IMR-90 (cell line): ENCODE measurements at places on chromosomes 6 and 20.

GRCh38 chr6:84501315-84501714 is 263.1 kb downstream of the TBX18 start:
- no peak for DNase-seq

DNA sequence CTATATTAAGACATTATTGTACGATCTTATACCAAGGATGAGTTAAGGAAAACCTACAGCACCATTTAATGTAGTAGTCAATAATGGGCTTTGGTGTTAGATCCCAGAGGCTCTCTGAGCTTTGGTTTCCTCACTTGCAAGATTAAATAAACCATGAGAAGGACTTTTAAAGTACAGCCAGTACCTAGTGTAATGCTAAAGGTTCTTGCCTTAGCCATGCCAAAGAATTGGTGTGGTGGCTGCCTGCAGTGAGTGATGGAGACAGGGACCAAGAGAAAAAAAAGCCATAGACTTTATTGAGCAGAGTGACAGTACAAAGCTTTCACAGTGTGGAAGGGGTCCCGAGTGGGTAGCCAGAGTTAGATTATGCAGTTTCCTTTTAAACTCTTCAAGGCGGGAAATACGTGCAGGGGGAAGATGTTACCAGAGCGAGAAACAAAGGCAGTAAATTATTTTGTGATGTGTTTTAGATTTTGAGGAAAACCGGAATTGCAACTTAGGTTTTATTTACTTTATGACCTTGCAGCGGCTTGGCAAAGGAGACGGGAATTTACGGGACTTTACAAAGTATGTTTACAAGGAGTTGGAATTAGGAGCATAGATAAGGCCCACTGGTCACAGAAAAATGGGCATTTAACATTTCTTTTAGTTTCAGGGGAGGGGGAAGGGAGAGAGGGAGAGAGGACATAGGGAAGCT is 100.4 kb downstream of the MYO6 start:
- DNase-seq, result peak; percentile 19

GRCh38 chr6:17477356-17477755 is 84.0 kb downstream of the CAP2 start:
- DNase-seq, result no peak

DNA sequence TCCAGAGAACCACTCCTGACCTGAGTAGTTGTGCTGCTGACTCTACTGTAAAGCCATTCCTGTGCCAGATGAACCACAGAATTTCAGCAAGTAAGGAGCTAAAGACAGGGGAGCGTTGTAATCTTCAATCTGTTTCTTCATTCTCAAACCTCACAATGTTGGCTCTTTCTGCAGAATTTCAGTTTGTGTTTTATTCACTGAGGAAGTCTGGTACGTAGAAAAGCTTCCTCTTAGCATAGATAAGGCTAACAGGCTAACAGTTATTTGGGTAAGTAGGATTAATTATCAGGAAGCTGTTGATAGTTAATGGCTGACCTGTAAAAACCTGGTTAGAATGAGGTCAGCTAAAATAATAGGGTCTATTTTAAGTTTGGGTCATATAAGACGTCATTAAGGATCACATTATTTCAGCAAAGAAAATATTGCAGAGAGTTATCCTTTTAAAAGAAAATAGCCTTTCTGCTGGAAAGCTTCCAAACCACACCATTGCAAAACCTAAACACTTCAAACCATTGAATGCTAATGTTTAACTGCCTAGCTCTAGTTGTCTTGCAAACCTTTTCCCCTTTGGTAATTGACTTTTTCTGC is 14.1 kb upstream of the TENT5A start:
- DNase-seq, result peak; percentile 93

DNA sequence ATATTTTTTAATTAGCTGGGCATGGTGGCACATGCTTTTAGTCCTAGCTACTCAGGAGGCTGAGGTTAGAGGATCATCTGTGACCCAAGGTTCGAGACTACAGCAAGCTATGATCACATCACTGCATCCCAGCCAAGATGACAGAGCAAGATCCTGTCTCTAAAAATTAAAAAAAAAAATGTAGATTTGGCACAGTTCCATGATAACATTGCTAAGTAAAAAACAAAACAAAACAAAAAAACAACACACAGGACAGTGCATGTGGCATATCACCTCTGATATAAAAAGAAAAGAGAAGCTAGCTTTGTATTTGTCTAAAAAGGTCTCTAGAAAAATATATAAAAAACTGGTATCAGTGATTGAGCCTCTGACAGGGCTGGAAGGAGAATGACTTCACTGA is 24.6 kb downstream of the RNF24 start:
- no peak for DNase-seq

DNA sequence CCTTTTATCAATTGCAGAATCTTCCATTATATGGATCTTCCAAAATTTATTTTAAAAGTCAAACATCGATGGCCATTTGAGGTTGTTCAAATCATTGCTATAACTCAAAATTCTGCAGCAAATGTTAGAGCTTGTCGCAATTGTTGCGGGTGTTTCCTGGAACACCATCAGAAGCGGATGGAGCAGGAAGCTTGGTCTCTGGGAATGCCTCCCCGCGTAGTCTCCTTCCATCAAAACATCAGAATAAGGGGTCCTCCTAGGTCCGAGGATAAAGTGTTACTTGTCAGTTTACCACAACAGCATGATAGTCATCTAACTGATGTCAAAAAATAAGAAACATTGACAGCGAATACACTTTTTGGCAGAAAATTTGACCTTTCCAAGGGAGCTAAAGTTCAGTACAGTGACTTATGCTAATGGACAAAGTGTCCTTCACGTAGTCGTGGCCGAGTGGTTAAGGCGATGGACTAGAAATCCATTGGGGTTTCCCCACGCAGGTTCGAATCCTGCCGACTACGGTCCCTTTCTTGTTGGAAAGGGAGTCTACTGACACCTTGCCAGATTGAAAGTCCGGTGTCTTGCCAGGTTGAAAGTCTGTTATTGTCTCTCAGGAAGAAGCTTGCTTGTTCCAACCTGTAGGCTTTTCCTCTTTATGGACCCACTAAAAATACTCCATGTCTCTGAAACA is 59.0 kb upstream of the ZNF184 start:
- DNase-seq, result no peak

GRCh38 chr6:32922083-32922482 is 18.7 kb downstream of the HLA-DMB start:
- no peak for DNase-seq

DNA sequence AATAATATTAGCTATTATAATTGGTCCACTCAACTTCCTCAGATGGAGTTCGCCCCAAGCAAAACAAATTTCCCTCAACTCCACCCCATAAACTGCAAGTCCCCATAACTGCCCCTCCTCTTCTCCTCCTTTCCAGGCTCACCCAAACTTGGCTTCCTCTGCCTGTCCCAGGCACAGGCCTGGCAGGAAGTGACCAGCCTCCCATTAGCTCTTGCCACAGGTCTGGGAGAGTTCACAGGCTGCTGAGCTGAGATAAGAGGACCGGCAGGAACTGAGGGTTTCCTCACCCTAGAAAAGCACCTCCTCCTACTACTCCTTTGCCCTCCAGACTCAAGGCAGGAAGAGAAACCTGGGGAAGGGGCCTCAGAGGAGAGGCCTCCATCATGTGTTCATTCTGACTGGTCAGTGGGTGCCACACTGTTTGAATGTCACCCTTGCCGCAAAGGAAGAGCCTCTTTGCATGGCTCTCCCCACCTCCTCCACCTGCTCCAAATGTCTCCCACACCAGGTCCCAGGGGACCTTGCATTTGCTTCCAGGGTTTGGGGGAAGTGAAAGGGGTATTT is 24.5 kb upstream of the SMIM29 start:
- DNase-seq, result peak; percentile 26

DNA sequence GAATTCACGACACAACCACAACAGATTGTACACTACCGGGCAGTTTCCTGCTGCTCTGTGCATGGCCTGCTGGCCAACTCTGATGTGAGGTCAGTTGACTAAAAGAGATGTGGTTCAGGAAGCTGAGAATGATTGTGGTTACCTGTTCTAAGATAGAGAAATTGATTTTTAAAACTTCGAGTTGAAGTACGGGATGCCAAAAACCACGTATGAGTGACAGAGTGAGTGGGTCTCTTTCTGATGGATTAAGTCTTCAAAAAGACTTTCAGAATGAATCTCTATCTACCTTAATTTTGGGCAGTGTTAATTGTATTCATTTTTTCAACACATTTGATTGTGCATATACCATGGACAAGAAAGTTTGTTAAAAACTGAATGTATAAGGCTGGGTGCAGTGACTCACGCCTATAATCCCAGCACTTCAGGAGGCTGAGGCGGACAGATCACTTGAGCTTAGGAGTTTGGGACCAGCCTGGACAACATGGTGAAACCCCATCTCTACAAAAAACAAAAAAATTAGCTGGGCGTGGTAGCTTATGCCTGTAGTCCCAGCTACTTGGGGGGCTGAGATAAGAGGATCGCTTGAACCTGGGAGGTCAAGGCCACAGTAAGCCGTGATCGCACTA is 121.2 kb downstream of the SGK1 start:
- no peak for DNase-seq

- no peak for DNase-seq
Observed at GRCh38 chr6:81736428-81736827, 16.1 kb downstream of the TENT5A start.

GRCh38 chr6:39302669-39303424 is 11.4 kb downstream of the KCNK17 start:
- peak; percentile 47 for DNase-seq

GRCh38 chr6:161169696-161170095 is 104.2 kb downstream of the AGPAT4 start:
- DNase-seq, result peak; percentile 62

GRCh38 chr6:111652156-111652555 is 46.5 kb upstream of the TRAF3IP2 start:
- no peak for DNase-seq

- peak; percentile 37 for DNase-seq
Observed at GRCh38 chr6:137722749-137723272, 144.2 kb upstream of the TNFAIP3 start.

DNA sequence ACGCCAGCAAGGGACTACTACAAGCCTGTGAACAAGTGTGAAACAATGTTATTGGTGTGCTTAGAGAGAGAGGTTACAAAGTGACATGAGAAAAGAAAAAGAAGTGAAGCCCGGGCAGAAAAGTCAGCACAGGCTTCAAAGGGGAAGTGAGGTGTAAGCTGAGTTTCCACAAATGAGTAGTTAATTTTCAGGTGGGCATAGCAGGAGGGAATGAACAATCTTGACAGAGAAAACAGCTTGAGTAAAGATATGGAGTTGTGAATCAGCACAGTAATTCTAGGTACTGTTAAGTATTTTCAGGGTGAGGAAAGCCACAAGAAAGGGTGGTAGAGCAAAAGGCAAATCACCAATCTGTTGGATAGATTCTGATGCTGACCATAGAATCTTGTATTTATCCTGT is 4.3 kb downstream of the KCNQ5 start:
- no peak for DNase-seq

DNA sequence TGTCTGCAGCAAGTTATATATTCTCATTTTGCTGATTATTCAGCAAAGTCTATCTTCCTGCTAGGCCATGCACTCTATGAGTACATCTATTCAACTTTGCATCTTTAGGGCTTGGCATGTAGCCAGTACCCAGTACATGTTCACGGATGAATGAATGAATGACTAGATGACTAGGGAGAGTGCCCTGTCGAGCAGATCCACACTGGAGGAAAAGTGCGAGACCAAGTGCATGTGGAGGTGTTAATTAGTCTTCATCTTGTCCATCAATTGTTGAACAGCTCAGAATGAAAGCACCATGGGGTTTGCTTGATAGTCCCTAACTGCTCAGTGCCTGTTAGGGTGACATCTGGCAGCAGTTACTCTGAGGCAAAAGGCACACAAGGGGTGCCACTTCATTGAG is 30.4 kb downstream of the TM9SF4 start:
- no peak for DNase-seq

- DNase-seq, result no peak
Observed at GRCh38 chr6:21710908-21711627, 117.5 kb downstream of the SOX4 start.

- peak; percentile 42 for DNase-seq
Observed at GRCh38 chr6:112287577-112288225, 33.3 kb upstream of the LAMA4 start.

DNA sequence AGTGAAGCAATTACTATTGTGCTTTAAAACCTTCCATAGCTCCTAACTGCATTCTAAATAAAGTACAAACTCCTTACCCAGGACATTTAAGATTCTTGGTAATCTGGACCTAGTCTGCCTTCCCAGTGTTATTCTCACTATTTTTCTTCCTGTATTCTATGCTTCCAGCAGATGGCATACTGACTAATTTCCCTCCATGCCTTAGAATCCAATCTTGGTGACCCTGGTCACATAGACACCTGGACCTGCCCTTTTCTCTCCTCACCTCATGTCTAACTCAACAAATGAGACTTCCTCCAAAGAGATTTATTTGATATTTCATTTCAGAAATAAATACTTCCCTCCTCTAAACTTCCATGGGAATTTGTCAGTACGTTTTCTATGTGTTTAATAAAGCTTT is 25.8 kb downstream of the ROS1 start:
- DNase-seq, result peak; percentile 4

DNA sequence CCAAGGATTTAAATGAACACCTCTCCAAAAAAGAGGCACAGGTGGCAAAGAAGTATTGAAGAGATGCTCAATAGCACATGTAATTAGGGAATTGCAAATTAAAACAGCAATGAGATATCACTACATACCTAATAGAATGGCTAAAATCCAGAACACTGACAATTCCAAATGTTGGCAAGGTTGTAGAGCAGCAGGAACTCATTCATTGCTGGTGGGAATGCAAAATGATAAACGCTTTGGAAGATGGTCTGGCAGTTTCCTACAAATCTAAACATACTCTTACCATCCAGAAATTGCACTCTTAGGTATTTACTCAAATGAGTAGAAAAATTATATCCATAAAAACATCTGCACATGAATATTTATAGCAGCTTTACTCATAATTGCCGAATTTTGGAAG is 17.0 kb downstream of the CD93 start:
- no peak for DNase-seq

- DNase-seq, result no peak
Observed at GRCh38 chr20:13554076-13554475, 84.7 kb downstream of the TASP1 start.

- no peak for DNase-seq
Observed at GRCh38 chr6:111648100-111648499, 42.4 kb upstream of the TRAF3IP2 start.

DNA sequence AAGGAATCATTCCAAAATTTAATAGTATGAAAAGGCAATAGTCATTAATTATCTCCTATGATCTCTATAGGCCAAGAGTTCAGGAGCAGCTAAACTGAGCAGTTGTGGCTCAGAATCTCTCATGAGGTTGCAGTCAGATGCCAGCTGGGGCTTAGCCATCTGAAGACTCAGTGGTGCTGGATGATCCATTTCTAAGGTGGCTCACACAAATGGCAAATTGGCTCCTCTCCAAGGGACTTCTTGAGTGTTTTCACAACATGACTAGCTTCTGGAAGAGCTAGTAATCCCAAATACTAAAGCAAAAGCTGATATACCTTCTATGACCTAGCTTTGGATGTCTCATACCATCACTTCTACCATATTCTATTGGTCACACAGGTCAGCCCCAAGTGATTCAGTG is 104.2 kb downstream of the HAO1 start:
- no peak for DNase-seq

GRCh38 chr20:56689852-56690485 is 60.9 kb downstream of the TFAP2C start:
- no peak for DNase-seq

- DNase-seq, result no peak
Observed at GRCh38 chr20:1807394-1807793, 87.8 kb upstream of the SIRPA start.
